ENCODE measurements at places on chromosomes 2 and 18.

DNA sequence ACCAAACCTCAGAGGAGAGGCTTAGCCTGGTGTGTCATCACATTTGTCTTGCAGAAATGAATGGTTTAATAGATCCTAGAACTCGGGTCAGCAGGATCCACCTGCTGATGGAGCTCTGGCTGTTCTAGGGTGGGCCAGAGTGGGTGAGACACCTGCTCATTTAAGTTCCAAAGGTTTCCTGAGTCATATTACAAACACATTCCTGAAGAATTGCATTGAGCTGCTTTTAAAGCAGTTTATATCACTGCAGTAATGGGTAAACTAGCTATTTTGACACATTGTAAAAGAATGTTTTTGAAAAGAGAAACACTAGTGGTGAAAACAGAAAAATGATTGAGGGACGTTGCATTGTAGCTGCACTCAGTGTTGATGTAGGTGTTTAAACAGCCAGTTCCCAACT lies 175.3 kb upstream of the TCF4 start:
- DNase-seq = peak; percentile 20

GRCh38 chr18:25169701-25170100 lies 182.3 kb downstream of the ZNF521 start:
- no peak for DNase-seq

- DNase-seq = no peak
Measured at GRCh38 chr2:198000417-198000816, 196.0 kb downstream of the PLCL1 start.

DNA sequence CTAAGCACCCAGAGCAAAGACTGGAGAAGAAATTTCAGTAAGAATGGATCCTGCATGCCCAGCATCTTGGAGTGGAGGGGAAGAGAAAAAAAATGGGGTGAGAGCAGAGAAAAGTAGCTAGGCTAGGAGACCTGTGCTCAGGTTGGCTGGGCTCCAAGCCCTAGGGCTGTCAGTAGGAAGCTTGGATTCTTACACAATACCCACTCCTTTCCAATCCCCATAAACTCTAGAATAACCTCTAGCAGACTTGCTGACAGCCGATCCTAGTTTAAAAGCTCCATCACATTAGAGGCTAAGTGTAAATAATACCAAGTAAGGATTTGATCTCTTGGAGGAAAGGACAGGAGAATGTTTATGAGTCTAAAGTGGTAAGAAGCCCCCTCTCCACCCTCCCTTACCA lies 46.2 kb upstream of the NABP1 start:
- DNase-seq = no peak

DNA sequence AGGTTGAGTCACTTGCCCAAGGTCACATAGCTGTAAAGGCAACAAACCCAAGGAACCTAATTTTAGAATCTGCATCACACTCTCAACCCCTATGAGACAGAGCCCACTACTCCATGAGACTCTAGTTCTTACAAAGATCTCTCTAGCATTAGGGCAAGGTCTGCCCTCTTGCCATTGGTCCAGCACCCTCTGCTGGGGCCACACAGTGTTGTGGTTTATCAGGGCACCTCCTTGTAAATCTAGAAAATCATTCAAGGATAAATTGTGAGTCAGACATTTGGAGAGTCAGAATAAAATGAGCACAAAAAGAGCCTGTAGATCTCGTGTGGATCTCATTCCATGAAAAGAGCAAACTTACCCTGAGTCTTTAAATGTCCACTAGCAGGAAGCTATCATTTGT lies 91.2 kb downstream of the SLC8A1 start:
- no peak for DNase-seq

DNA sequence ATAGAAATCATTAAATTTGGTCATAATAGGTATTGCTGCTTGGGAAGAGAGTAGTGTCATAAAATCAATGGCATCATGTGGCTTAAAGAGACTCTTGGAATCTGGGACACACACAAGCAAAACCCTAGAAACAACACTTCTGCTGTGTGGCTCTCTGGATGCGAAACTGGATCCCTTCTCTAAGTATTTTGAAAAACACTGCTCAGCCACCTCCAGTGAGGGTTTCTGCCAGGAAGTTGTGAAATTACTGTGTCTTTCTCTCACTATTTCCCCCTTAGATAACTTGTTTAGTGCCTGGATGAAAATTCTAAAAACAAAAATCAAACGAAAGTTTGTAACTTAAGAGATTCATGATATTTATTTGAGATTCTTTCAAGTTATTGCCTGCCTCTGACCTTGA lies 163.8 kb downstream of the RHBDD1 start:
- no peak for DNase-seq

GRCh38 chr2:41267929-41268659 lies 779.7 kb upstream of the PKDCC start:
- no peak for DNase-seq

DNA sequence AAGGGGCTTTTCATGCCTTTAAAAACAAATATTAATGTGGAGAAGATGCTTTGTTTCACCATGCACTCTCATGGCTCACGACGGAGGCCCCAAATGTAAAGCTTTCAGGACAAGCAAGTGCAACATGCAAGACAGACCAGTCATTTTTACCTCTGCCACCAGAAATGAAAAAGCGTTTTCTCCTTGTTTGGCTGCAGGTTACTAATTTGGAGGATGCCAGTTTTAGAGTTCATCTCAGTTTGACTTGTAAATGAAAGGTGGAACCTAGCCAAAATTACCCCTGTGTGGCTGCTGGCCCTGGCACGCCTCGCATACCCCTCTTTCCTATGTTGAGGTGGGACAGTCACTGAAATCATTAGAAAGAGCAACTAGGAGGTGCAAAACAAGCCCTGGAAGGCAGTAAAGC lies 138.6 kb downstream of the BCL2 start:
- no peak for DNase-seq

GRCh38 chr2:19028587-19029375 lies 329.6 kb downstream of the OSR1 start:
- no peak for DNase-seq

GRCh38 chr2:768451-768850 lies 91.2 kb upstream of the TMEM18 start:
- DNase-seq = no peak

GRCh38 chr2:53247956-53248735 lies 519.5 kb upstream of the CHAC2 start:
- no peak for DNase-seq

- no peak for DNase-seq
Measured at GRCh38 chr2:37985333-37985732, 60.2 kb downstream of the RMDN2 start.

GRCh38 chr2:96898641-96899412 lies 28.9 kb upstream of the SEMA4C start:
- no peak for DNase-seq

GRCh38 chr18:37450434-37451132 lies 115.0 kb downstream of the CELF4 start:
- DNase-seq = no peak

DNA sequence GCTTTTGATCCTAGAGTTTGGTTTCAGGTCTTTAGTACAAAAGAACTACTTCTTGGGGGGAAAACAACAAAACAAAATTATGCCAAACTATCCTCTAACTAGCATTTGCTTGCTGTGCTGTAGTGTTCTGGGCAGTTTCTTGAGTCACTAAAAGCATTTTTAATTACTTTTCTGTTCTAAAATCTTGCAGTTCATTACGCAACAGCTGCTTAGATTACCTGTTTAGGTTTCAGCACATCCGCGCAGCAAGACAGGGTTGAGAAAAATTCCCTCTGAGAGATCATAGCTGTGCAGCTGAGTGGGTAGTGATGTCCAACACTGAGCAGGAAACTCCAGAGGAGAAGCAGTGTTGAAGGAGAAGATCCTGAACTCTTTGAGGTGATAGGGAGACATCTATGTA lies 9.0 kb downstream of the DAW1 start:
- no peak for DNase-seq

DNA sequence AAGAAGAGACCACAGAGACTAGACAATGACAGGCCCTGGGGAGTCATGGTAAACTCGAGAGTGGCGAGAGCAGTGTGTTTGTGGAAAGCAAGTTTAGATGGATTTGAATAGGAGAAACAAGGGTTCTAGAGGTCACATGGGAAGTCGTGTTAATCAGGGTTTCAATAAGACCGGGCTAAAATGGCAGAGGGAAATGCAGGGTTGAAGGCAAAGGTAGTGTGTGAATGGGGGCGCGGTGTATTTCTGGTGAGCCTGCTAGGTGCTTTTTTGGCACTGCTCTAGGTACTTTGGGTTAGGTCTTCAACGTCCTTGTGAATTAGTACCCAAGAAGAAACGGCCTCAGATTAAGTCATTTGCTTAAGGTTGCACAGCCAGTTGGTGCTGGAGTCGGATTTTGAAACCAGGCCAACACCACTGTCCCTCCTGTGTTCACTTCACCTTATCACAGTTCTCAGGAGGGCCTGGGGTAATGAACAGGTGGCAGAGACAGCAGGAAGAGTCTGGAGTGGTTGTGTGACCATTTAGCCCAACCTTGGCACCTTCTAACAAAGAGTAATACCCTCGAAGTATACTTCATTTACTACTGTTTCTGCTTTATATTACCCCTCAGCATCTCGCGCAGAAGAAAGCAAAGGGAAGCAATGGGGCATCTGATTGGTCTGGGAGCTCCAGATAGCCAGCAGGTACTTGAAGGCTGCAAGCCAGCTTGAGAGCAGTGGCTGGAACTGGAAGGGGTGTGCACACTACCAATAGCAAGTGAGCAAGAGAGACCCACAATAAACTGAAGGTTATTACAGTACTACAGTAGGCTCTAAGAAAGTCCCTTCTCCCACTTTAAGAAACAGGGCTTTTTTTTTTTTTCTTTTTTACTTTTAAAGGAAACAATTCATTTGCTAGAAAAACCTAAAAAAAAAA lies 33.4 kb upstream of the GAREM2 start:
- no peak for DNase-seq

- no peak for DNase-seq
Measured at GRCh38 chr18:41706301-41706700, 248.7 kb upstream of the PIK3C3 start.
